ENCODE measurements at places on chromosomes 2 and 18.

- no peak for DNase-seq
Observed at GRCh38 chr2:27461118-27461517, 18.9 kb downstream of the KRTCAP3 start.

GRCh38 chr18:73043611-73044010 is 175.8 kb upstream of the NETO1 start:
- DNase-seq = no peak

GRCh38 chr2:5250482-5250881 is 441.7 kb upstream of the SOX11 start:
- peak; percentile 85 for DNase-seq

DNA sequence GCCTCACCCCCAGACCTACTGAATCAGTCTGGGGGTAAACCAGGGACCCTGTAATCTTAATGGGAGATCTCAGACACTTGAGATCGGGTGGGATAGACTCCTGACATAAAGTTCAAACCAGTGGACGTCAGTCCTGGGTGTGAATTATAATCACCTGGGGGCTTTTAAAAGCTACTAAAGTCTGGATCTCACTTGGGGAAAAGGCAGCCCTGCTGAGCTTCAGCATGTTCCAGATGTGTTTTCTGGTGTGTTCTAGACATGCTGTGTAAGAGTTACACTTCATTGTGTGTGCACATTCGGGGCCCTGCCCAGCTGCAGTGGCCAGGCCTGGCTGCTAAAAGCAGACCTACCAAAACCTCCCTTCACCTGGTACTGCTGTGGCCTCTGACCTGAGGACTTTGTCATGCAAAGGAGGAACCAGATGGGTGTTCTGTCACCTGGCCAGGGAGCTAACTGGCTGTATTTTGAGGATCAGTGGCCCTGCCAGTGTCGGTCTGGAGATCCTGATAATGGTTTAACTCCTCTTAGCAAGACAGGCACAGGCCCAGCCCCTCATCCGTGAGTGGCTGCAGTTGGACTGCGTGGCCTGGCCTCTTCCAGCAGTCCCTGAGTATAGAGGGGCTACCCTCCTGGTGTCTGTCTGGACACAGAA is 10.6 kb downstream of the RRM2 start:
- no peak for DNase-seq

DNA sequence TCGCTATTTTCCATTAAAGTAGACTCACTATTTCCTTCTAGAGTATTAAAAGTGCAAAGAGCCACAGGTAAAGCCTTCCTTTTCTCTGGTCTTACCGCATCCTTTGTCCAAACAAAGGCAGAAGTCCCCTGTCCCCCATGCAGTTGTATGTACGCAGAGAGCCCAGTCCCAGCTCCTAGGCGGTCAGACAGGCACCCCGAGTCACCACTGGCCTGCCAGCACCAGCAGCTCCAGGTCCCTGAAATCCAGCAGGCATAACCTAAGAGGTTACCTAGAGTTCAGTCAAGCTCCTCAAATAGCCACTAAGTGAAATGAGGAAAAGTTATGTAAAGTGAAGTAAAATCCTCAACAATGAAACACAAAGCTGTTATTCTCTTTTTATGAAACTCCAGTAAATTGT is 60.4 kb upstream of the TWIST2 start:
- DNase-seq = no peak
